AG09309 (cell line): ENCODE measurements at places on chromosomes 2 and 18.

GRCh38 chr2:168183308-168183997 is 63.9 kb downstream of the STK39 start:
- no peak for DNase-seq

- no peak for DNase-seq
Observed at GRCh38 chr2:107804608-107805498, 21.8 kb upstream of the RGPD4 start.

DNA sequence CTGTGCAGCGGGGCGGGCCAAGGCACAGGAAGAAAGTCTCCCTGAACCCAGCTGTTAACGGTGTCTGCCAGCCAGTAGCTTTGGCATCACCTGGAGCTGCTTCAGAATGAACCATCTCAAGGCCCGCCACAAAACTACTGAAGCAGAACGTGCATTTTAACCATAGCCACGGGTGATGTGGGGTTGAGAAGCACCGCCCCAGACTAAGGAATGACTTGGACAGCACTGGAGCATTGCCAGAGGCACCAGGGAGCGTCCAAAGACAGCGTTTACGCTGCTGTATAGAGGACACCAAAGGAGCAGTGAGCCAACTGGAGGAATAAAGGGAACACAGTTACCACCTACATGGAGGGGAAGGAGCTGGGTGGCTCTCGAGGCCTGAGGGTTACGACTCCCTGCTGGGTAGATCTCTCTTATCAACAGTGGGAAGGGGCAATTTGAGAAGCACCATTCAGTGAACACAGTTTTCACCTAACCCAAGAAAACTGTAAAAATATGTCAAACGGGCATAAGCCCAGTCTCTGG is 28.4 kb upstream of the LONRF2 start:
- no peak for DNase-seq

DNA sequence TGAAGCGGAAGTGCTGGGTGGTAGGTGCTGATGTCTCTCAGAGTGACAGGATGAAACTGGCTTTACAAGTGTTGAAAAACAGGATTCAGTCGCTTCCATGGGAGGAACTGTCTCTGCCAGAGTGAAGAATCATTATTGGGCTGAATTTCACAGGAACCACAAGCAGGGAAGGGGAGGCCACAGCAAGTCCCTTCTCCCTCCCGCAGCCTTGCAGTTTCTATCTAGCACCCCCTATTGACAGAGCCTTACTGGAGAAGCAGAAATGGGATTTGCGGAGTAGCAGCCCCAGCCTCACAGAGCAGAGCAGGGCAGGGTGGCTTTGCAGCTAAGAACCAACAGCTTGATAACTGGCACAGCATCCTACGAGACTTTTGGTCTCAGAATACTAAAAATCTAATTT is 33.3 kb upstream of the RMP24 start:
- DNase-seq = no peak

- DNase-seq = no peak
Observed at GRCh38 chr18:11096411-11096810, 53.0 kb downstream of the PIEZO2 start.

- no peak for DNase-seq
Observed at GRCh38 chr2:127146071-127146725, 39.2 kb upstream of the BIN1 start.

DNA sequence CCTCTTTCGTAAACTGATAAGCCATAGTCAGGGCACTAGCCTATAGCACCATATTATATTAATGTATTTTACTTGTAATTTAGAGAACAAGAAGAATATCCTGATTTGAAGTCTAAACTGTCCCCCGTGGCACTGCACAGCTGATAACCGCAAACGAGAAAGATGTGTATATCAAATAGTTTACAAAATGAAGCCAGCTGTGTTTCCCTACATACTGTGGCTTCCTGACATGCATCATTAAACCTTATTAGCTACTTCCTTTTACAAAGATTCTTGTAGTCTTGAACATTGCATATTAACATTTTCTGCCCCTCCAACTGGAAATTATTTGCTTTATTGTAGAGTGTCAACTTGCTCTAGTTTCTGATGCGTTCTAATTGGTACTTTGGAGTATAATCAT is 153.5 kb upstream of the NFATC1 start:
- no peak for DNase-seq

- DNase-seq = peak; percentile 89
Observed at GRCh38 chr2:226115102-226115831, 684.4 kb downstream of the IRS1 start.

DNA sequence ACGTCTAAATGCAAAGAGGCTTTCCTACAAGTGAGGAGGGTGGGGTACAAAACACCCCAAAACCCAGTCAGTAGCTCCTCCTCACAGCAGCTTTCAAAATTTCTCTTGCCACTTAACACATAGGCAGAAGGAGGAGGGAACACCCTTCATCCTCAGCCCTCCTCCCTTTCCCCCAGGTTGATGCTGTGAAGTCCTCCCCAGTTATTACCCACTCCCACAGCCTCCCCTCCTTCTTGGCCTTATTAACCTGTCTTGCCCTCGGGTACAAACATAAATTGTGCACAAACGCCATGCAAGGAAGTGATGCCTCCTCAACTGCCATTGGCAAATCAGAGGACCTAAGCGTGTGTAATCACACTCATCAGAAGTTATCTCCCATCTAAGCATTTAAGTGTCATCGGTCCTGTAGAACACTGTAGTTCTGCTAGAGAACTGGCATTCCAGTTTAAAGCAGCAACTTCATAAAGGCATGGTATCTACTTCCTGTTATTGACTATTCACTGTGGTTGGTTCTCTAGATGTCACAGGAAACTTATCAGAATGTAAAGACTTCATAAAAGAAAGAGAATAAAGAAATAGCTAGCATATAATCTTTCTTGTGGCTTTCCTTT is at the start of gene DSC1:
Gene DSC1 (minus strand): TSS at position 32 of the 611 bp plus-strand sequence. CDS start 262 bp downstream, outside the sequence.
- no peak for DNase-seq

- no peak for DNase-seq
Observed at GRCh38 chr2:174247474-174248186, 702 bp downstream of the OLA1 start.

- no peak for DNase-seq
Observed at GRCh38 chr2:28365158-28365557, 27.5 kb upstream of the FOSL2 start.

DNA sequence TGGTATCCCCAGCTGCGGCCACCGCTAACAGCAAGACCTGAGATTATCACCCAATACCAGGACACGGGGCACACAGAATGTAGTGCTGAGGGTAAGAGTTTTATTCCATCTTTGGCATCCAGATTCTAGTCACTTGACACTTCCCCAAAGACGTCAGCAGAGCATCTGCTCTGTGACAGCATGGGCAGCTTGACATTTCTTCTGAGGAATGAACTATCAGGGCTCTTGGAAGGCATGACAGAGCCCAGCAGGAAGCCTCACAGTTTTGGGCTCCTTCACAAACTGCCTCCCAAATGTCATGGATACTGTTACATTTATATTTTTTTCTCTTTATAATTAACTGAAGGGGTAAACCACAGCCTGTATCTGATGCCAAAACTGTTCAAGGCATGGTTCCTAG is 1010.7 kb downstream of the TDRD15 start:
- no peak for DNase-seq

- no peak for DNase-seq
Observed at GRCh38 chr2:128615571-128615970, 296.9 kb upstream of the HS6ST1 start.

DNA sequence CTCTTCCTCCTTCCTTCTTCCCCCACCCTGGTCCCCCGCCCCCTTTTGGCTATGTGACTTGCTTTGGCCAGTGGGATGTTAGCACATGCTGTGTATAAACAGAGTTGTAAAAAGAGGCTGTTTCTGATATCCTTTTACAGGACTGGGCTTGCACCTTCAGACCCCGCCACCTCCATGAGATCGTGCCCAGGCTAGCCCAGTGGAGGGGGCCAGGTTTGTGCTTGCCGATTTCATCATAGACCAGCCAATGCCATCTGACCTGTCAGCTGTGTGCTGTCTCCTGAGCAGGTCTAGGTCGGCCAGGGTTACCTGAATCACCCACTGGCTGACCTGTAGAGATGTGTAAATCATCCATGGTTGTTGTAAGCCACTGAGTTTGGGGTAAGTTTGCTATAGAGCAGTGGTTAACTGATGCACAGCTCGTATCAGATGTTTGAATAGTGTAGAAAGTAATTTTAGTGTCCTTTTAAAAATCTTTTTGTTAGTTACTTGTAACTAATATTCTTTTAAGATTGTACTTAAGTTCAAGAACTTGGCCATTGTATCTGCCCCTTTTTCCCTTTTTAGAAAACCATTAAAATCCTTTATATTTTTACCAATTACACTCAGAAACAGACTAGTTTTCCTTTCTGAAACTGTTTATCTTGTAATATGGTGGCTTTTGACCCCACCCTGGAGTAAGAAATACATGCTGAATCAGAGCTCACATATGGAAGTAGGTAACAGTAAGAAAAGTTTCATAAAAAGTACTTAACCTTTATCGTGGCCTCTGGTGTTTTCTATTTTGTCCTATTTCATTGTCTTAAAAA is 122.0 kb upstream of the MGAT5 start:
- DNase-seq = no peak

GRCh38 chr2:102895376-102895775 is 133.5 kb downstream of the TMEM182 start:
- no peak for DNase-seq

DNA sequence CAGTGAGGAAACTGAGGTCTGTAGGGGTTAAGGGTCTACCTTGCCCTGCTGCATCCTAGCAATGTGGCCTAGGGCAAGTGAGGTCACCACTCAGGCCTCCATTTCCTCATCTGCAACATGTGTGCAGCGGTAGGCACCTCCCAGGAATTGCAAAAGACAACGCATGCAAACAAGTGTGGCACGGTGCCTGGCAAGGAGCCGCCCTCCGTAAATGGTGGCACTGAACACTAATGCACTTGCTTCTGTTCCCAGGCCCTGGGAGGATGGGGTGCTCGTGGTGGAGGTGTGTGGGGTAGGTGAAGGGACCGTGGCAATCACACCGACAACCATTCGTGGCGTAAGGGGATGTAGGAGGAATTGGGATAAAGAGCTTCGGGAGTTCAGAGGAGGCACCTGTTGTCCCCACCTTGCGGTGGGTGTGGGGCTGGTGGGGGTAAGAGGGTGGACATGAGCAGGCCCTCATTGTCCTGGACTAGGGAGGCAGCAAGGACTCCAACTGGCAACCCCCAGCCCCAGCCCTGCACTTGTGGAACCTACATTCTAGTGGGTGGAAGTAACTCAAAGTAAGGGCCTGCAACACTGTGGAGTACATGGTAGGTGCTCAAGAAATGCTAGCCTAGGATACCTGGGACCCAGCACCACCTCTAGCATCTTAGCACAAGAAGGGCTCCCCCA is 26.0 kb downstream of the ATOH8 start:
- DNase-seq = no peak

DNA sequence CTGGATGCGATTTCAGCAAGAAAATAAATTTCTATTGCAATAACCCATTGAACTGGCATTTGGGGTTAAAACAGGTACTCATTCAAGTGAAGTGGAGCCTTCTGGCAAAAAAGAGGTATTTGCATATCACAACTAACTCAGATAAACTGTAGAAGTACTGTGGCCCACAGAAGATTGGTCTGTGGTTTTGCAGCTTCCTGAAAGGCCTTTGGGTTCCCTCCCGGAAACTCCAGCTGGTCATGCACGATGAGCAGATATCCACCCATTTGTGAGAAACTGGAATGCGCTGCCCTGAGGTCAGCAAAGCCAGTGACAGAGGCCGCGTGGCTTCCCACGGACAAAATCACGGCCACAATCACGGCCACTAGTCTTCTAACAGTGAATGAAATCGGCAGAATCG is 106.3 kb downstream of the EPHA4 start:
- no peak for DNase-seq

GRCh38 chr18:75346671-75347070 is 80.8 kb downstream of the SMIM21 start:
- no peak for DNase-seq

DNA sequence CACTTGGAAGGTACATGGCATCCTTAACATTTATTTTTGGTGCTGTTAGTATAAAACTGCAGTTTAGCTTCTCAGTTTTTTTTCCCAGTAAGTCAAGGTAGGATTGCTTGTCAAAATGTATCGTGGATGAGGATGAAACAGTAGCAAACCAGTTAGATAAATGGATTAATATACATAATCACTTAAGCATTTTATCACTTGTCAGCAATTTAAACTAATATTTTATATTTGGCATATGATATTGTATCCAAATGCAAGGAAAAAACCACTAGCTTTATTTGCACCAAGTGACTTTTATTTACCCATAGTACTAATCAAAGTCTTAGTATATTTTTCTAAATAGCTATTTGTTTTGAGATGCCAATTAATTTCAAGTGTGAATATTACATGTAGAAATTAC is 137.7 kb upstream of the XIRP2 start:
- no peak for DNase-seq

DNA sequence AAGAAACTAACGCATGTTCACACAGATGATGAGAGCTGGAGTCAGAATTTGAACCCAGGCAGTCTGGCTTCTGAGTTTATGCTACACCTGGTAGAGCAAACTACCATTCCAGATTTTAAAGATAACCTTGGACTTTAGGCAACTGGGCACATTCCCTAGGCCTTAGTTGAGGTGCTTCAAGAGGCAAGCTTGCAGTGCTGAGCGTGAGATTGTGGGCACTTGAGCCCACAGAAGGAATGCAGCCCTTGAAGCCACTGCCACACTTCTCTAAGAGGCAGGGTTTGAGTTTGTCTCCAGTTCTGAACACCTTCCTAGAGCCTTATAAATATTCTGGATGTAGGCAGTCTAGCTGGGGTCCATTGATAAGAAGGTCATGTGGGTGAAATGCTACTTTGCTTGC is 216.1 kb upstream of the SLC14A2 start:
- no peak for DNase-seq

DNA sequence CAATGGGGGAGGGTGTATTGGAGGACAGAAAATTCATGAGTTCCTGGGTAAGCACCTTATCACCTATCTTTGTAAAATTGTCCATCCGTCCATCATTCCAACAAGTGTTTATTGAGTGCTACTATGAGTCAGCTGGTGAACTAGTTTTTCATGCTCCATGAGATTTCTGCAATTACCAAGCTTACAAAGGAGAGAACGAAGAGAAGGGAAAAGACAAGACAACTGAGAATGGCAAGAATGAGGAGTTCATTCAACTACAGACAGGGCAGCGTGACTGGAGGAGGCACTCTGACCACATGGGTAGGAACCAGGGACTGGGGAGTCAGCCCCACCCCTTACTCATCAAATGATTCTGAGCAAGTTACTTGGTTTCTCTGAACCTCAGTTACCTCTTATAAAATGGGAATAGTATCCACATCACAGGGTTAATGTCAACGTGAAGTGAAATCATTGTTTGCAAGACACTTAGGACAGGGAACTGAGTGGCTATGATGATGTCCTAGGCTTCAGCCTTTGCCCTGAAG is 18.6 kb upstream of the TXNDC2 start:
- DNase-seq = no peak

GRCh38 chr2:46308629-46309028 is 11.4 kb downstream of the EPAS1 start:
- no peak for DNase-seq

DNA sequence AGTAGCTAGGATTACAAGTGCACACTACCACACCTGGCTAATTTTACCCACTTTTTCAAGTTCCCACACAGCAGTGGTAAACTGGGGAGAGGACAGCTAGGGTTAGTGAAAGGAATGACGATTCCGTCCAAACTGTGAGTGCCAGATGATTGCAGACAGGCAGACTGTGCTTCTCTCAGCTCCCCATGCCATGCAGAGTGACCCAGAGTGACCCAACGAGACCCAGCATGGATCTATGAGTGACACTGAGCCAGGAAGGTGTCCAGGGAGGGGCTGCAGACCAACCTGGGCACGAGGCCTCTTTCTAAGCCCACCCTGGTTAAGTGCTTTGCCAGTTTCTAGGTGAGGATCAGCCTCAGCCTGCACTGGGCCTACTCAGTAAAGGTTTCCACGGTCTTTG is 7.7 kb upstream of the KLF11 start:
- DNase-seq = no peak
